AG08395 (cell line): ENCODE measurements at places on chromosomes 5 and 9.

DNA sequence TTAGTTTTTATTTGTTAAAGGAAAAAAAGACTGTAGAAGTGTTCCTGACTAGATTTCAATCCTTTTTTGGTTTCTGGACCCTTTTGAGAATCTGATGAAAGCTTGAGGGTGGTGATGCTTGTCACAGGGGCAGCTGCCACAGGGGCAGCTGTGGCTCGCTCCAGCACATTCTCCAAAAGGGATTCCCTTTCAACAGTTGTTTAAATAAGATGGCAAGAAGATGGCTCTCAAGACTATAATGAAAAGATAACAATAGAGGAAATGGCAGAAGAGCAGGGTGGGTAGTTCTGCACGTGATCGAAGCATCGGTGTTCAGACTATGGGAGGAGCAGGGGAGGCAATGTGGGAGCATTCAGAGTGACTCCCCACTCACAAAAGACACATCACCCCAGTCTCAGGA, 46.5 kb upstream of the TNFAIP8 start:
- no peak for DNase-seq

GRCh38 chr5:36638056-36638455, 31.6 kb downstream of the SLC1A3 start:
- no peak for DNase-seq

DNA sequence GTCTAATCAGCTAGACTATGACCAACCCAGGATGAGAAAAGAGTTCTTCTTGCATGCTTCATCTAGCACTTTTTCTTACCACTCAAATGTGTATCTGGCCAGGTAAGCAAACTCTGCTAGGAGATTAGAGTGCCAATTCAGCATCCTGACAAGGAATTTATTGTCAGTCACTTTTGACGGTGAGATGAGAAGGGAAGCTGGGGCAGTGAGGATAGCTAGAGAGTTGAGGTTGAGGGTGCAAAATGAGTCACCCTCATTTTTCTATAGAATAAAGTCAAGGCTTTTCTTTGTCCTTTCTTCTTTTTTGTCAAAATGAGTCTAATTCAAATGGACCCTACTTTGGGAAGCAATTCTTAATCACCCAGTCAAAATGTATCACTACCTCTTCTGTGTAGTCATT, 74.6 kb upstream of the PLPP1 start:
- DNase-seq, result no peak

- DNase-seq, result peak; percentile 52
These were observed 23.2 kb upstream of the RCL1 start for GRCh38 chr9:4769321-4770080.

GRCh38 chr5:78989080-78989479, 4.0 kb upstream of the ARSB start:
- DNase-seq, result no peak

DNA sequence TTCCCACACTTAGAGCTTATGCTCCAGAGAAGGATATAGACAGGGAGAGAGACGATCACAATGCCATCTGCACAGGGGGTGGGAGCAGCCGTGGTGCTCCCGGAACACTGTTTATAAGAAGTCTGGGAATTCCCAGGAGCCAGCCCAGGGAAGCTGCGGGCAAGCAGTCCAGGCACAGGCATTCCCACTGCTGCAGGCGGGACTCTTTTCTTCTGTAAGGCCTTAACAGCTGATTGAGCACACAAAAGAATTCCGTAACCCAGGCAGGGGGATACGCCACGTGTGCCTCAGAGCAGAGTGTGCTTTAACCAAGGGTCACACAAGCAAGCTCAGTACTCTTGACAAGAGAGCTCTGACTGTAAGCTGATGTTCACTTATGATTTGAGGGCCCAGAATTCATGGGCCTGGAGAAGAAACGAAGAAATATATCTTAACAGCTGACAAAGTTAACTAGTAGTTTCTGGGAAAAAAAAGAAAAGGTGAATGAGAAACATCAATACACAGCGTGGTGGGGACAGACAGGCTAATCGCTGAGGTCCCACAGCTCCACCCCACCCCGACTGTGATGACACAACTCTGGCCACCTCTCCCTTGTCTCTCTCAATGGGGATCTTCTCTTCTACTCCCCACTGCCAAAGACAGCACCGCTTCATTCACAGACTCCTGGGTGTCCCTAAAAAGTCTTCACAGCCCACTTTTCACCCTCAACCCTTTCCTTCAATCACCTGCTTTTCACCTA, 85.9 kb upstream of the SIMC1 start:
- no peak for DNase-seq

DNA sequence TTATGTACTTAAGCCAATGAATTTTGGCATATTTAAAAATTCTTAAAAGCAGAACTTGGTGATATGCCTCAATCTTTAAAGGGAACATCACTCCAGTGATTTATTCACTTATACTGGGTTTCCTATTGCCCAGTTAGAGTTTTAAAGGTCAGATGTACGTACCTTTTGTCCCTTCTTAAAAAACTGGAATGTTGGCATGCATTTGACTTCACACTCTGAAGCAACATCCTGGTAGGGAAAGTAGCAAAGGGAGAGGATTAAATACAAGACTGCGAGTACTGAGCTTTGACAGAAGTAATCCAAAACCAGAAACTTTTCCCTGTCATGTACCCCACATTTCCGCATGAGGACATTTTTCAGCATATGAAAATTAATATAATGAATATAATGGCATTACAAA, 11.7 kb downstream of the TXN start:
- DNase-seq, result no peak

- no peak for DNase-seq
These were observed 76.7 kb upstream of the IER5L start for GRCh38 chr9:129254566-129255287.

- DNase-seq, result no peak
These were observed 292.9 kb downstream of the NSG2 start for GRCh38 chr5:174338185-174339010.

DNA sequence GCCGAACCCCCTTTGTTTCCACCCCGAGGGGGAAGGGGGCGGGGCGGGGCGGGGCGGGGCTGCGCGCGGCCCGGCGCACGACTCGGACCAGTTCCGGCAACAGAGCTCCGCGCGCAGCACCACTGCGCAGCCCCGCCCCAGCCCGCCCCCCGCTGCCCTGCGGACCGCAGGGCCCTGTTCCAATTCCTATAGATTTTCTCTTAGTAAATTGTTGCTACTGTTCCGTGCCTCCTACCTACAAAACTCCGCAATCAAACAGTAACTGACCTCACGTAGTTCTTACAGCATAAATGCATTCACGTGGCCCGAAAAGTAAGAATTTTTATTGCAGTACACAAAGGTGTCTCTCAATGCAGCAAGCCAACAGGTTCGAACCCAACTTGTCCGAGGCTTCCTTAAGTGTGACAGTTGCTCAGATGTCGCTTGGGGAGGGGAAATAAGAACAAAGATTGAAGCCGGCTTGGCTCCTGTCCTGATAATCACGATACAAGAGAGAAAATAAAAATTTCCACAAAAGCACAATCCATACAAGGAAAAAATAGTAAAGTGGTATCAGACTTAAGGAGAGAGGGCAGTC, 1.2 kb upstream of the RNF38 start:
- DNase-seq, result peak; percentile 96

DNA sequence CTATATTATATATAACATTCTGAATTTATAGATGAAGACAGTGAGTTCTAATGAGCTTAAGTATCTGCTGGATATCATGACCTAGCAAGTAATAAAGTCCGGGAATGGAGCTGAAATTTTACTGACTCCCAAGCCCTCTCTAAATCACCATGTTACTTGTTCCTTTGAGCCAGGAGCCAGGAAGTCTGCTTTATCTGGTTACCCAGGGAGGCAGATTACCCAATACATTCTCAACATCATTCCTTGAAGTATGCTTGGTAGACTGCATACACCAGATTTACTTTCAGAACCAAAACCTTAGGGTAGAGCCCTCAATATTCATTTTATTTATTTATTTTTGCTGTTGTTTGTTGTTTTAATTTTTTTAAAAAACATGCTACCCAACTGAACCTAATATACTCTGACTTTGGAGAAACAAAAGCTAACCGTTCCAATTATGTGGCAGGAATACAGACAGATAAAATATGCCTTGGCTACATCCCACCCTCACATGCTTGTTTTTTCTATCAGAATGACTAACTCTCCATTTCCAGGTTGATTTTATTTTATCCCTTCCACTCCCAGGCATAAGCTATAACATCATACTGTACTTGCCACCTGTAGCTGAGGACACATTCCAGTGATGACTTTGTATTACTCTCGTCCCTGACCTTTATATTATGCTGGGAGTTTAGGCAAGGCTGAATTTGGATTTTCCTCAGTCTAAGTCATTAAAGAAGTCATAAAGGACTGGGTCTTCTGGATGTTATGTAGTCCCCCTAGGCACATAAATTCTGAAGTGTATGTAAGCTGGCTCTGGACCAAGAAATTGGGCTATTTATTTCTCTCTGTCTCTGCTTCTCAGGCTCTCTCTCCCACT, 82.0 kb downstream of the YIPF5 start:
- peak; percentile 35 for DNase-seq

- DNase-seq, result no peak
These were observed 125.8 kb upstream of the SNX2 start for GRCh38 chr5:122649080-122649479.

GRCh38 chr5:40277161-40277906, 402.4 kb upstream of the PTGER4 start:
- no peak for DNase-seq

- no peak for DNase-seq
These were observed 7.5 kb downstream of the LHX6 start for GRCh38 chr9:122221183-122221811.

- DNase-seq, result no peak
These were observed 383.8 kb upstream of the TUSC1 start for GRCh38 chr9:26061948-26062575.

GRCh38 chr9:101479338-101480030, 43.9 kb upstream of the ALDOB start:
- no peak for DNase-seq

DNA sequence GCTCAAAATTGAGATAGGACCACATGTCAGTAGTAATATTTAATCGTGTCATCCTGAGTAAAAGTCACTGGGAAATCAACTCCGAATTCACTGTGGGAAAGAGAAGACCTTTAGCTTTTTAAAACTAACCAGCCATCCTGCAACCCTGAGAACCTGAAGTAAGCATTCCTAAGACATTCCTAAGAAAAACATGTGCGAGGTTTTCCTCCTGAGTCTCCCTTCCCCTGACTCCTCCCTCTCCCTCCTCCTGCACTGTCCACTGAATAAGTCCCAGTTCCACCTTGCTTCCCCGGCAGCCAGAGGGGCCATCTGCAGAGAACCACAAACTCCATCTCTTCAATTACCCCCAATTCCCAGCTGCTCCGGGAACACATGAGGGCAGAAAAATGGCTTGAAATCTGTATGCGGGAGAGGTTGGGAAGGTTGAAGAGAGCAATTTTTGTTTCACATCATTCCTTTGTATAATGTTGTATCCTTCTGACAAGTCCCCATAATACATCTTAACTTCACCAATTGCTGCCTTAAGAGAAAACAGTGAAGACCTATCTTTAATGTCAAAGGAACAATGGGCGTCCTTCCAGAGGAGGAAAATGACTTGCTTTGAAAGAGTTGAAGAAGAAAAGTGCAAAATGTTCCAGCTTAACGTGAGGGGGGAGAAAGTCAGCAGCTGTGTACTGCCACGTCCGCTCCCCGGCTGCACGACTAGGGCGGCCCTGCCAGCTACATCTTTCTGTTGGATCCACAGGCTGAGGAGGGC, 186.3 kb downstream of the ZNF462 start:
- no peak for DNase-seq

DNA sequence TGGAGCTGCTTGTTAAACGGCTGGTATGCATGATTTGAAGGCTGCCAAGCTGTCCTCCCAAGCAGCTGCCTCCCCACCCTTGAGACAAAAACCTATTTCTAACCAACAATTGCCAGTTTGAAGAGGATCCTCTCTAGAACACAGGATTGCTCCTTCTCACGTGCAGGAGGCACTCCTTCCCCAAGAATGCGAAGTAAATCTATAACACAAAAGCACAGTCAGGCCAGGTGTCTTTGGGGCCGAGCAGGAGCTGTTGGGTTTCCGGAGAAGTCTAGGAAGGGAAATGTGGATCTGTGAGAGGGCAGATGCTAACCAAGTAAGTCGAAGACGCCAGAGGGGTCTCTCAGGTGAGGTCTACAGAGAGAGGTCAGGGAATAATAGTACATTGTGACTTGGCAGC, 35.4 kb upstream of the GNPDA1 start:
- DNase-seq, result no peak

DNA sequence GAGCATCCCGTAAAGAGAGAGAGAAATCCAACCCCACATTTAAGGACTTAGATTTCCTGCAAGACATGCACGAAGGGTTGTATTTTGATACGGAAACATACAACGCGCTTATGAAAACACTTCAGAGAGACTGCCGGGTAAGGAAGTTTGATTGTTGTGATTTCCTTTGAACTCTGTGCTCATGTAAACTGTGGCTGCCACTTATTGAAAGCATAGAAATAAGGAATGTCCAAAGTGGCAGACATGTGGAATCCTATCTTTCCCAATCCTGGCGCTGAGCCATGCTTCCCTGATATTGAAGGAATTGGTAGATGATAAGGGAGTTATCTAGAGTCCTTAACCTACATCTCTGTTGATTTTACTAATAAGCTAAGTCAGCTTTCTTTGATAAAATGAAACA, 119.4 kb downstream of the PRKACG start:
- no peak for DNase-seq

- no peak for DNase-seq
These were observed 353.7 kb downstream of the ARL15 start for GRCh38 chr5:53956632-53957031.

DNA sequence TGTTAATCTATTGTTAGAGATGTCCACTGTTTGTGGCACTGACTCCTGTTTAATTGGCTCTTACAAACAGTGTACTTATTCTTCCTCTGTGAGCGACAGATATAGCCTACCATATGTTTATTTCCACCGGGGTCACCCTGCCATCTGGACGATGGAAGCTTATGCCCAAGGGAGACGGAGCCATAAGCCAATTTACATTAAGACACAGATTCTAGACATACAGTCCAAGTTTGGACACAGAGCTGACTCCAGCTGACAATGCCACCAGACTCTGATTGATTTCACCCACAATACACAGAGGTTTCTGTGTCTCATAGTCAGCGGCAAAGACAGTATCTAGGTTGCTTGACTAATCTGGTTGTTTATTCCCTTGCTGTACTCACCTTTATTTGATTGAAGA, 198.9 kb downstream of the ENC1 start:
- no peak for DNase-seq

DNA sequence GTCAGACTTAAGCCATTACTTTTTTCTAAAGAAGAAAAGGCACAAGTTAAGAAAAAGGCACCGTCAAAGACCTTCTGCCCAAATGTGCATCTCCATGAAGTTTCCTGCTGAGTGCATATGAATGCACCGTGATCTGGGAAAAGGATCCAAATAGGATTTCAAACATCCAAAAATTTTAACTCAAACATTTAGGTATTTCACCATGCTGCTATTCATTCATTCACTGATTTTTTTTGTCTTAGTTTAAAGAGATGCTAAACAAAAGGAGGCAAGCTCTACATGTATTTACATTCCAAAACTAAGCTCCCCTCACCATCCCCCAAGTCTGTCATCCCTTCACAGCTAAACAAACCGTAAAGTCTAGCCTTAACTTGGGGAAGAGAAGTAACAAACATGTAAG, 291.9 kb downstream of the ARL15 start:
- no peak for DNase-seq
